NCI-H1048 (cell line): ENCODE measurements at places on chromosomes 5 and 9.

- no peak for DNase-seq
Observed at GRCh38 chr5:59346982-59347381, 546.5 kb downstream of the PDE4D start.

DNA sequence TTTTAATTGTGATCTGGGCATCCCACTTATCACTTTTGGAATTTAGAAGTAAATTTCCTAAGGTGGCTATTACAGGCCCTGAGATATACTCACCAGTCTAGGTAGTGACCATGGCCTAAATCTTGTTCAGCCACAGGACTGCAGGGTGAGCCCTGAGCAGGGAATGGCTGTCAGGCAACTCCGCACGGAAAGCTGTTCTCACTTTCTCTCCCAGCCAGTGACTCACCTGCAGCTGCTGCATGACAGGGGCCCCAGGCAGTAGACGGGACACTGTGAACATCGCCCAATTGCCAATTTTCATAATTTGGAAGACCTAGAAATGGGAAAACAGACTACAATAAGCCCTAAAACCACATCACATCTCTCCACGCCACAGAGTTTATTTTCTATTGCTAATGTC is 69.6 kb upstream of the TAF1L start:
- DNase-seq: no peak

GRCh38 chr5:178469975-178470759 is 120.0 kb downstream of the COL23A1 start:
- no peak for DNase-seq

GRCh38 chr9:136626740-136627642 is 35.7 kb upstream of the EGFL7 start:
- no peak for DNase-seq

DNA sequence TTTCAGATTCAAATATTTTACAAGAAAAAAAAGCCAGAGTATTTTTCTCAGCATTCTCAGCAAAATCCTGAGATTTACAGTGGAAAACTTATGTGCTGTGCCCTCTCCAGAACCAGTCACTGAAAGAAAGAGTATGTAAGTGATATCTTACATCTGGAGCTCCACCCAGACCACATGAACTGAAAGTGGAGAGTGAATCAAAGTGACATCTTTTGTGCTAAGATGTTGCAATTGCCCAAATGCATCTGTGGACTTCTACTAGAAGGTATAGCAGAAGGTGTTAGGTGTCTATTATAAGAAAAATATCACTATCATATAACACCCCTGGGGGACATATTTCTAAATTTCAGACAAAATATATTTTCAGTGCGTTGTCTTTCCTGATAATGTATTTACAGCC is 49.0 kb upstream of the RIC1 start:
- DNase-seq: no peak

- no peak for DNase-seq
Observed at GRCh38 chr5:34895641-34896419, 19.5 kb downstream of the RAD1 start.

DNA sequence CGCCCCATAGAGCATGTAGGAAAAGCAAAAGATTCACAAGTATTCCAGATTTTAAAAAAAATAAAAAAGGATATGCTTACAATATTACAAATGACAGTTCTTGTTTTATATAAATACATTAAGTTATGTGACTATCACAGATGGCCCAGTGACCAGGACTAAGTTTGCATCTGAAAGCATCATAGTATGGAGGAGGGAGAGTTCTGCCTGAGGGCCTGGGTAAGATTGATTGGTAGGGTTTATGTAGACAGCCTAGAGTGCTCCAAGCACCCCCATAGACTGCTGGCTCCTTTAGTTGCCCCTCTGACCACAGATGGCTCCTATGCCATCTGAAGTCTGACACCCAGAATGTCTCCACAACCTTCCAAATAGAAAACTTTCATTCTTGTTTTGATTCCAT is 48.0 kb upstream of the ADAMTS16 start:
- DNase-seq: no peak

GRCh38 chr5:80216753-80217596 is 38.9 kb downstream of the SERINC5 start:
- DNase-seq: no peak

GRCh38 chr9:101516655-101517054 is 17.0 kb upstream of the RNF20 start:
- DNase-seq: no peak

- DNase-seq: no peak
Observed at GRCh38 chr5:173242675-173243121, 7.7 kb upstream of the NKX2-5 start.

DNA sequence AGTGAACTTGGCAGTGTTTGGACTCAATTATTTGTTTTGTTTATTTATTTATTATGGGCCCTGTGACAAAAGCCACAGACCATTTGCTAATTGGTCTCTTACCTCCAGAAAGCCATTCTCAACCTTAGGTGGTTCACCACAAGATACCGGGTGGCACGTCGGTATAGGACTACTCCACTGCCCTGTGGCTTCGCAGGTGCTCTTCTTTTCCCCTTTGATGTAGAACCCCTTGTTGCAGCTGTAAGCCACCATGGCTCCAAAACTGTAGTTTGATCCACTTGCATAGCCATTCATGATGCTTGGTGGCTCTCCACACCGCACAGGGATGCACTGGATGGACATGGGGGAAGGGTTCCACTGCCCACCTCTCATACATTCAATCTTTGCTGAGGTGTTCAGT is 73.3 kb upstream of the TXNDC8 start:
- no peak for DNase-seq

DNA sequence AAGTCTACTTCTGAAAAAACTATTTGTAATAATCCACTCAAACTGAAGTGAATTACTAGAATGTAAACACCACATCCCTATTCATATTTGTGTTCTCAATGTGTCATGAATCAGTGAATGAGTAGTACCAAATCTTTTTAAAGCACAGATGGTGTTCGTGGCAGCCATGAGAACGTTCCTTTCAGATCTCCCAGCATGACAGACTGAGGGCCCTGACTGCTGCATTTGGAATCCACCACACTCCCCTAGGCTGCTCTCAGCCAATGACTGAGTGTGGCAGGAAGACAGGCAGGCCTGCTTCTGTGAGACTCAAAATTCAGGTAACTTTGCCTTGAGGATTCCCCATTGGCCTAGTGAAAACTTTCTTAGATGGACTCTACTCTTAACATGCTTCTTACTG is 10.9 kb upstream of the JMY start:
- DNase-seq: no peak

- no peak for DNase-seq
Observed at GRCh38 chr9:135960411-135961276, 529 bp downstream of the UBAC1 start.

DNA sequence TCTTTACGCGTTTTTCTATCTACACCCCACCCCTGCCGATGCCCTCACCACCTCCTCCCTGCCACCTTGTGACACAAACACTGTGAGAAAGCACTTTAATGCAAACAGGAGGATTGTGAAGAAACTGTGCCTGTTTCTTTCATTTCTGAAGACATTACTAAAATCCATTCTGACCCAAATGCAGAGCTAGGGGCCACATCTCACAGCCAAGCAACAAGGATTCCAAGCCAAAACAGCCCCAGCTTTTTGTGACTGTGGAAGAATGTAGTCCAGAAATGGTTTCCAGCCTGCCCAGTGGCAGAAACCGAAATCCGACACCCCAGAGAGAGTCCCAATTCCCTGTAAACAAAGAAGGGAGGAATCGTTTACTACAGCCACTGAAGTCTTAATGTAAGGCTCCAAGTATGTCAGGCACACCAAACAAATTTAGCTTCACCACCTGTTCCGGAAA is 190.9 kb downstream of the TTC39B start:
- no peak for DNase-seq

DNA sequence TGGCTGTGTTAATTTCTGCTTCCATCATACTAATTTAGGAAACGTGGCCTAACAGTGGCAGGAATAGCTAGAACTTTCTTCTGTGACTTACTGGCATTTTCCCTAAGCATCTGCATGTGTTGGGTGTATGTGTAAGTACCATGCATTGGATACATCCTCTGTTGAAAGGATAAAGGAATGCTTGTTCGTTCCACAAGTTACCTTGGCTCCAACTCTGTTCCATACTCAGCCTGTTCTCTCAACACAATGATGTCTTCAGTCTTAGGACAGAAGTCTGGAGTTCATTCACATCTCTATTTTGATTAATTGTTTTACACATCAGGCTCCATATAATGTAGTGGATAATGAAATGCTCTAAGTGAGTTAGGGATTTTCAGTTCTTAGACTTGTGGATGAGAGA is 190.1 kb upstream of the DMRT1 start:
- DNase-seq: no peak

DNA sequence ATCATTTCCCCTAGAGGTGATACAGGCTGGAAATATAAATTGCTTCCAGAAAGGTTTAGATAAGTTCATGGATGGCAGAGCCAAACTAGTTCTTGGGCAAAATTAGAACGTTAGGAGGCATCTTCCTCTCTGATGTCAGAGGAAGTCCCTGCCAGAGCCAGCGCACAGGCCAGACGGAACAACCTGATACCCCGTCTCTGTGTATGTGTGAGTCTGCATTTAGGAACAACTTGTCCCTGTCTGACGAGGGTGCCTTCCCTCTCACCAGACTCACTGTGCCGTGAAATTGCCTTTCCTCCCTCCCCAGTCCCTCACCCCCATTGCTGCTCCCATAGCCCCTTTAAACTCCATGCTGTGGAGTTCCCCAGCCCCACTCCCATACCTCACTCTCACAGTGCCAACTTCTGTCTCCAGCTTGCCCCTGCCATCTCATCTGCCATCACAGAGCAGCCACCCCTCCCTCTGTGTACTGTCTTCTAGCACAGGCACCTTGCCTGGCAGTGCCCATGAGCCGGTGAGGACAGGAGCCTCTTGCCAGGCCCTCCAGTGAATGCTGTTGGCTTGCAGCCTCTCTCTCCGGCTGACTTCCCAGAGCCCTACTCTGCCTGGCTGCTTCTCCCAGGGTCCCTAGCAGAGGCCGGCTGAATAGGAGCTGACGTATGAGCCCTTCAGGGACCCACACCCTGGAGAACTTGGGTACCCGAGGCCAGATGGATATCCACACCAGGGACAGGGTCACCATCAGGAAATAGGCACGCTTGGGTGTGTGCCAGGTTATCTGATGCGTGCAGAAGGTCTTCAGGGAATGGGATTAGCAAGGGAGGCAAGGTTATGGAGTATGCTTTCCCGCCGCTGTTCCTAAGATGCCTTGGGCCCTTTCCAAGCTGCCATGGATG is 26.7 kb downstream of the UNC5A start:
- DNase-seq: no peak

GRCh38 chr5:318341-318897 is 3.1 kb upstream of the AHRR start:
- DNase-seq: no peak

DNA sequence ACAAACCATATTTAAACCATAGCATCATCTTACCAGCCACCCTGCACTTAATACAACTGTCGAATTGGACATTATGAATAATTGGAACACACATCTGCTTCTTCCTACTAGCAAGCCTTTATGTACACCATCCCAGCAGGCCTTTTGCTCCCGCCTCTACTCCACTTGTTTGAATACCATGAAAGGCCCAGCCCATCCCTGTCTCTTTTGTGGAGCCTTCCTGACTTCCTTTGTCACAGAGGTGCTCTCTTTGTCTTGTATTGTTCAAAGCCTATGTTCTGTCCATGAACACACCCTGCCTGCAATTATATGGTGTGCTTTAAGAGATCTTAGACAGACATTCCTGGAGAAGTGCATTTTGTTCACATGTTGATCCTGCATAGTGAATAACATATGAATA is 465.7 kb downstream of the DIRAS2 start:
- DNase-seq: no peak

DNA sequence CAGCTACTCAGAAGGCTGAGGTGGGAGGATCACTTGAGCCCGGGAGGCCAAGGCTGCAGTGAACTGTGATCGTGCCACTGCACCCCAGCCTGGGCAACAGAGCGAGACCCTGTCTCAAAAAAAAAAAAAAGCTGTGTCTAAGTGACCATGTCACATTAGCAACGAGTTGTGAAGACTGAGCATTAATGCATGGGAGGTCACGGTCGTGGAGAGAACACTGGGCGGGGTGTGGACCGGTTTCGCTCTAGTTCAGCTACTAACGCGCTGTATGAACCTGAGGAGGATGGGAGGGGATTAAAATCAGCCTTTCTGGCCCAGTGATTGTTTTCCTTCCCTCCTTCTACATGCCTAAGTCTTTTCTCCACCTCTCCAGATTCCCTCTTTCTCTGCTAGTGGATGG is 56.7 kb upstream of the CARTPT start:
- DNase-seq: no peak

DNA sequence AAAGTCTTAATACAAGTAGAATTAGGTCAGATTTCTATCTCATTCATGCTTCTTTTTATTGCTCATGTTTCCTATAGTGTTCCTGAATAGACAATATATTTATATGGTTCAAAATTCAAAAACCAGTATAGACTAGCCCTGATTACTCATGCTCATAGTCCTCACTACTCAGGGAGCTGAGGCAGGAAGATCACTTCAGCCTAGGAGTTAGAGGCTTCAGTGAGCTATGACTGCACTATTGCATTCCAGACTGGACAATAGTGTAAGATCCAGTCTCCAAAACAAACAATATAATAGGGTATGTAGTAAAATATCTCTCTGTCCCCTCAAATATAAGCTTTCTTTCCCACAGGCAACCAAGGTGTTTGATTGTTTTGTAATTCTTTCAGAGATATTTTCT is 2.4 kb downstream of the ANKRD31 start:
- no peak for DNase-seq

DNA sequence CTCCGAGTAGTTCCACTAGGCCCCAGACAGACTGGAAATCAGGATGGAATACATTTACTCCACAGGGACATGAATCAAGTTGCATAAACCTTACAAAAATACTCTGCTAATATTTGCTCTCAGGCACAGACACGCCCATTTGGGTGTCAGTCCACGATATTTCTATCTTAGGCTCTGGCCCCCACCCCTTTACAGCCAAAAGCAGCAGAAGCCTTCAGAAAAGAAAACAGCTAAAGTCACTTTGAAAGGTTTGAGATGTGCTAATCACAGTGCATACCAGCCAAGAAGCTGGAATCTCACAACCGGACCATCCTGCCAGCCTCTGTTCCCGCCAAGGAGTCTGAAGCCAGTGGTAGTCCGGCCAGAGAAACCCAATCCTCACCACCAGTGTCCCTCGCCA is 22.6 kb downstream of the PTPN3 start:
- no peak for DNase-seq

DNA sequence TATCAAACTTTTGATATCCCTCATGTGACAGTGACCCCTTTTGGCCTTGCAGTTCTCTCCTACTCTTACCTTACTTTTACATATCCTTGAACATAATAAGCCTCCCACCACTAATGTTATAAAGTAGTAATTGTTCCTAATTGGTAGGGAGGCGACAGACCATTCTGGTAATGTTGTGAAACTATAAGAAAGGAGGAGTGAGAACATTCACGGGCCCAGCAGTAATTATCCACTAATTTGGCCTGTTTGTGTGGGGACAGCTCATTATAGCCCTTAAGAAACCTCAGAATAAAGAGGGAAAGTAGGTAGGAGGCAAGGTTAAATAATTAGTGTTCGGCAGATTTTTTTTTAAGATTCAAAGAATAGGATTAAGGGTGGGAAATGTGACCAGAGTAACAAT is 1046.5 kb upstream of the ARRDC3 start:
- DNase-seq: no peak

GRCh38 chr5:112549605-112550166 is 130.6 kb upstream of the EPB41L4A start:
- no peak for DNase-seq
